ENCODE measurements at places on chromosomes 6 and 20.

GRCh38 chr6:75963569-75963968, 108.9 kb downstream of the IMPG1 start:
- DNase-seq = no peak

DNA sequence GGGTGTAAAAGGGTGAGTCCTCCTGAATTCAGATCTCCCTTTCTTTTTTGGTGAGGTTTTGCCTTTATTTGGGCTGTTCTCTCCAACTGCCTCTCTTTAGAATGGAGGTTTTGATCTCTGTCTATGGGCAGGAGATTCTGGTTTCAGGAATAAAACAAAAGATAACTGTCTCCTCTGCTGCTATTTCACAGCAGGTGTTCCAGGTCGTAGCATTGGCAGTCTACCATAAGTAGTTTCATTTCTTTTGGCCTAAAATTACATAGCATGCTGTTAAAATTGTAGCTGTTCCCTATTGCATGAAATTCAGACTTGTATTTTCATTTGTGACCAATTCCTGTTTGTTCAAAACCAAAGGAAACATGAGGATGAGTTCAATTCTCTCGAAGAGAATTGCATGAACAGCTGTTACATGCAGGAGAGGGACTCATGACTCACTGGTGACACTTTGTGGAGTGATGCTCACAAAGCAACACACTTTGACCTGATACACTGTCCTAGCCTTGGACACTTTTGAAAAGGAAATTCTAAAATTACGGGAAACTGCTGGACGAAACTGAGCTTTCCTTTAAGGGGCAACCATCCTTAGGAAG, 76.8 kb upstream of the SIRPG start:
- no peak for DNase-seq

DNA sequence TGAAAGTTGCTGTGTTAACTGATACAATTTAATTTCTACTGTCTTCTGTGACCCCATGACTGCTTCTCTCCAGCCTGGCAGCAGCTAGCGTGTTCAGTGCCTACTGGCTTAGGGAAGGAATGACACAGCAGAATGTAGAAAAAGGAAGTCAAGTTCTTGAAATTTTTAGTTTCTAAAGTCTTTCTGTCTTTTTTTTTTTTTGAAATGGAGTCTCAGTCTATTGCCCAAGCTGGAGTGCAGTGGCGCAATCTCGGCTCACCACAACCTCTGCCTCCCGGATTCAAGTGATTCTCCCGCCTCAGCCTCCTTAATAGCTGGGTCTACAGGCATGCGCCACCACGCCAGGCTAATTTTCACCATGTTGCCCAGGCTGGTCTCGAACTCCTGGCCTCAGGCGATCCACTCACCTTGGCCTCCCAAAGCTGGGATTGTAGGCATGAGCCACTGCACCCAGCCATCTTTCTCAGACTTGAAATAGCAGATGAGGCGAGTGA, 39.3 kb downstream of the PCNA start:
- DNase-seq = no peak

- no peak for DNase-seq
Observed at GRCh38 chr6:87012743-87013142, 75.4 kb downstream of the HTR1E start.

DNA sequence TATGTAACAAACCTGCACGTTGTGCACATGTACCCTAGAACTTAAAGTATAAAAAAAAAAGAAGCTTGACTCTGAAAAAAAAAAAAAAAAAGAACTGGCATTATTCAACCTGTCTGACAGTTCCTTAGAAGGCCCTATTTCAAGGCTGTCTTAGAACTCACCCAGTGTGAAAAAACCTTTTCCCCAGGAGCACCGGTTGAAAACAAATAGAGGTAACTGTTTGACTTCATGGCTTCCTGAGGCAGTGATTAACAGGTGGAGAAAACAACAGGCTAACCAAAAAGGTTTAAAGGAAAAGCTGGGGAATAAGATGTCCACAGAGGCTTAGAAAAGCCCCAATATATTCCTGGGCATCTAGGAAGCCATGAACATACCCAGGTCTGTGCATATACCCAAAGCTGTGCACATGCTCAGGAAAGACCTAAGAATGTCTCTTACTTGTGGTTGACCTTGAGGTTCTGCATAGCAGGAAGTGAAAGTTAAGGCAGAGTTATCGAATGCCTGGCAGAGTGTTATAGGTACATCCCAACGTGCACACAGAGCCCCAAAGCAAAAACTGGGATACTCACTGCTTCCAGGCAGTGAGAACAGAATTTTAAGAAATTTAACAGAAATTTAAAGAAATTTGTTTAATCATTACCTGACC, 7.0 kb downstream of the UQCC1 start:
- no peak for DNase-seq

DNA sequence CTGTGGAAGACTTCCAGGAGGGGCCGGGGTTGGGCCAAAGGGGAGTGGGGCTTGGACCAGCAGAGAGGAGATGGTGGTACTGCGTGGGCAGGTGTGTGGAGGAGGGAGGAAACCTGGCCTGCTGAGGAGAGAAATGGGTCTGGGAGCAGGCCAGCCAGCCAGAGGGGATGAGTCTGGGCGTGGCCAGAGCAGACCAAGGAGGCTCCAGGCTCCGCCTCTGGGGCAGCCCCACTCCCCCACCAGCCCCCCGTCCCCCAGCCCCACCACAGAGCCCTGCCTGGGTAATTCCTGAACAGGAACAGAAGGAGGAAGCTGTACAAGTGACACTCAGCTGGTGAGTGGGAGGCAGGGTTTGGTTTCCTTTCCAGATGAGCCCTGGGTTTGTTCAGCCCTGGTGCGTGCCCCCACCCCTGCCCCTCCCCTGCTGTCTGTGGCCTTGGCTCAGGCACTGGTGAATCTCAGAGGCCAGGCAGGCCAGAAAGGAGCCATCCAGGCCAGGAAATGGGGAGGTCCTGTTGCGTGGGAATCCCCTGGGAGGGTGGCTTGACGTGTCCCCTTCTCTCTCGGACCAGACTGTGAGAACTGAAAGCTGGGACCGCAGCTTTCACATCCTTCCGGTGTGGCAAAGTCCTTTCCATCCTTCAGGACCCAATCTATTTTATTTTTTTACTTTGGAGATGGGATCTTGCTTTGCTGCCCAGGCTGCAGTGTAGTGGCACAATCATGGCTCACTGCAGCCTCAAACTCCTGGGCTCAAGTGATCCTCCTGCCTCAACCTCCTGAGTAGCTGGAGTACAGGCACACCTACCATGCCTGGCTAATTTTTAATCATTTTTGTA, 9.4 kb upstream of the SRC start:
- DNase-seq = no peak

GRCh38 chr20:43508604-43509040, 1.1 kb downstream of the L3MBTL1 start:
- DNase-seq = no peak

- no peak for DNase-seq
Observed at GRCh38 chr20:57236813-57237584, 29.4 kb downstream of the BMP7 start.

Measured in NCI-H1105 (cell line).